Hypothalamus (tissue), 51 donors: ENCODE measurements at places on chromosomes 1 and 21.

DNA sequence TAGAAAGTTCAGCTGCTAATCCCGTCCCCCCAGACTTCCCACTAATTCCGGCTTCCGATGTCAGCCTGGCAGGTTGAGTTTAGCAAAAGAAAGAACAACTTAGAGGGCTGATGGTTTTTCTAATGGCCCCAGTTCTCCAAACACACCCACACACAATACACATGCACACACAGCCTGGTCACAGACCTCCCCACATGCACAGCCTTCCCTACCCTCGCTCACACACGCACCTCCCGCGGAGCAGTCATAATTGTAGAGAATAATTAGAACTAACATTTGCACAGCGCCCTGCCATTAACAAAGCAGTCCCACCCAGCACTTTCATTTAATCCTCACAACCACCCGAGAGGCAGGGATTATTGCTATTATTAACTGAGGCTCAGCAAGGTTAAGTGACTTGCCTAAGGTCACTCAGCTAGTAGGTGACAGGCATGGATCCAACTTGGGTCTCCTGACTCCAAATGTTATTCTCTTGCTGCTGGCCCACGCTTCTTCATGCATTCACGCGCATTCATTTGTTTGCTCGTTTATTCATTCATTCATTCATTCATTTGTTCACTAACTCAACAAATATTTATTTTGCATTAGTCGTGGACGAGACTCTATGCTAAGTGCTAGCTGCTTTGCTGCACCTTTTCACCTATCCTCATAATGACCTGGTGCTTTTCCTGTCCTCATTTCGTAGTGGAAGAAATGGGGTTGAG lies 274.9 kb downstream of the FOXD2 start:
- DNase-seq = no peak

GRCh38 chr1:3876716-3877115 lies 19.4 kb downstream of the DFFB start:
- no peak for DNase-seq

DNA sequence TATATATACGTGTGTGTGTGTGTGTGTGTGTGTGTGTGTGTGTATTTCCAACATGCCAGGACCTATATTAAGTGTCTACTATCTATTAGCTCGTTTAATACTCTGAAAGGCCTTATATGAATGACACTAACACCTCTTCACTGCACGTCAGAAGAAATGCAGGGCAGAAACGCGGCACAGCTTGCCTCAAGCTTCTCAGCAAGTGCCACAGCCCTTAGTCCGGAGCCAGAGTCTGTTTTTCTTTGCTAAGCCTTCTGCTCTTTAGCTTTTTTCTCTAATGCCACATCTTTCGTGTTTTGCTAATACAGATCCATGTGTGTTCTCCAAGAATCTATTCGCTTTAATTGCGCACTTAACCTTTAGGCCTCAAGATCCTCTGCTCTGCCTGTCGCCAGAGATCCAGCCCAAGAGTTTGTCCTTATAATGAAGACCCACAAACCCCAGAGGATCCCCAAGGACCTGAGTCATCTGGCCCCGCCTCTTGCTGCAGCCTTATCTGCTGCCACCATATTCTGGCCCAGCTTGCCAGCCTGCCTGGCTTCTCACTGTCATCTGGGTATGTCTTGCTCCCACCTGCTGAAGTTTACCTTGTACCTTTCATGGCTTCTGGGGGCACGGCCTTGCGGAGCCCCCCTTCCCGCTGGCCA lies 2.0 kb upstream of the TRIM58 start:
- DNase-seq = no peak

DNA sequence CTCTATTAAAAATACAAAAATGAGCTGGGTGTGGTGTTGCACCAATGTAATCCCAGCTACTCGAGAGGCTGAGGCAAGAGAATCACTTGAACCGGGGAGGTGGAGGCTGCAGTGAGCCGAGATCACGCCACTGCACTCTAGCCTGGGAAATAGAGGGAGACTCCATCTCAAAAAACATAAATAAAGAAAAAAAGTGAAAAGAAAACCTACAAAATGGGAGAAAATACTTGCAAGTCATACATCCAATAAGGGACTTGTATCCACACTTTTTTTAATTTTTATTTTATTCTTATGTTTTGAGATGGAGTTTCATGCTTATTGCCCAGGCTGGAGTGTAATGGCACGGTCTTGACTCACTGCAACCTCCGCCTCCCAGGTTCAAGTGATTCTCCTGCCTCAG lies 29.5 kb upstream of the SH3D21 start:
- no peak for DNase-seq

GRCh38 chr1:203178821-203179666 lies 3.4 kb upstream of the MYBPH start:
- no peak for DNase-seq

GRCh38 chr1:193558491-193559028 lies 372.1 kb upstream of the B3GALT2 start:
- DNase-seq = no peak

- DNase-seq = no peak
These were observed 199.5 kb downstream of the GPATCH2 start for GRCh38 chr1:217431395-217431794.

- no peak for DNase-seq
These were observed 3.1 kb downstream of the LRP8 start for GRCh38 chr1:53324728-53325297.

- DNase-seq = no peak
These were observed 3.0 kb downstream of the TMPRSS3 start for GRCh38 chr21:42392731-42393442.

DNA sequence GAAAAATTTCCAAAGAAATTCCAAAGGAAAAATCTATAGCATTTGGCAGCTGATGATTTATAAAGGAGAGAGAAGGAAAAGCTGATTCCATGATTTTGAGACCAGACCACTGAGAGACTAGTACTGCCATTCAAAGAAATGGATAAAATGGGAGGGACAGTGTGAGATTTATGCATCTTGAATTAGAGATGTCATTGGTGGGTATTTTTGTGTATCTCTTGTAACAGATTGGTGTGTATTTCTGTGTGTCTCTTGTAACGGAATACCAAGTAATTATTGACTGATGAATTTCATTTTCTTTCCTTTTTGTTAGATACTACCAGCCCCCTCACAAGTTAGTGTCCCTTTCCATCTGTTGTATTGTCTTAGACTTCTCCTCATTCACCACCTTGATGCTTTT lies 102.2 kb downstream of the OLFML2B start:
- DNase-seq = no peak

GRCh38 chr21:27268290-27268689 lies 301.4 kb upstream of the ADAMTS5 start:
- no peak for DNase-seq

- no peak for DNase-seq
These were observed 320.1 kb downstream of the LMX1A start for GRCh38 chr1:165036403-165036802.

- DNase-seq = no peak
These were observed 71.2 kb upstream of the HOOK1 start for GRCh38 chr1:59743324-59744091.

GRCh38 chr1:5793516-5793915 lies 198.7 kb downstream of the NPHP4 start:
- no peak for DNase-seq

GRCh38 chr21:25361097-25361496 lies 246.2 kb downstream of the MRPL39 start:
- DNase-seq = no peak

DNA sequence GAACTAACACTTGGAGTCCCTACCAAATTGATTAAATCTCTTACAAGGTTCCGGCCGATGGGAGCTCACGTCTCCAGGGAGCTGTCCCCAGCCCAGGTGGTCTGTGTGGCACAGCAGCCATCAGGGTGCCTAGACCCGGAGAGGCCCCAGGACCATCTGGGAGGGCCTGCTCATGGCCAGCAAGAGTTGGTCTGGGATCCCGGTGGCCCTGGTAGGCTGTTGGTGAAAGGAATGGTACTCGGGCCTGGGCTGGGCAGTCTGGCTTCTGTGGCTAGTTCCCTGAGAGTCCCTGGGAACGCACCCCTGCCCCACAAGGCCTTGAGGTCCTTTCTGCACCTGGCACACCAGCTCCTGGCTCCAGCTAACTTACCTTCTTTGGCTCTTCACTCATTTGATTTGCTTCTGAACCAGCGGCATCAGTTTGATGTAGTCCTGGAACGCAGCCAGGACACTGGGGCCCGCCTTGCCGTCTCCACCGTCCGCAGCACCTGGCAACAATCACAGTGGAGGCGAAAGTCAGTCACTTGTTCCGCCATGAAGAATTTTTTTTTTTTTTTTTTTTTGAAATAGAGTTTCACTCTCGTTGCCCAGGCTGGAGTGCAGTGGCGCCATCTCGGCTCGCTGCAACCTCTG lies 62.5 kb downstream of the SCCPDH start:
- DNase-seq = no peak

- no peak for DNase-seq
These were observed 19.4 kb downstream of the CLIC6 start for GRCh38 chr21:34688145-34688544.

GRCh38 chr1:962381-963300 lies 2.3 kb downstream of the KLHL17 start:
- DNase-seq = no peak

- no peak for DNase-seq
These were observed 33.6 kb downstream of the WLS start for GRCh38 chr1:68198752-68199151.

DNA sequence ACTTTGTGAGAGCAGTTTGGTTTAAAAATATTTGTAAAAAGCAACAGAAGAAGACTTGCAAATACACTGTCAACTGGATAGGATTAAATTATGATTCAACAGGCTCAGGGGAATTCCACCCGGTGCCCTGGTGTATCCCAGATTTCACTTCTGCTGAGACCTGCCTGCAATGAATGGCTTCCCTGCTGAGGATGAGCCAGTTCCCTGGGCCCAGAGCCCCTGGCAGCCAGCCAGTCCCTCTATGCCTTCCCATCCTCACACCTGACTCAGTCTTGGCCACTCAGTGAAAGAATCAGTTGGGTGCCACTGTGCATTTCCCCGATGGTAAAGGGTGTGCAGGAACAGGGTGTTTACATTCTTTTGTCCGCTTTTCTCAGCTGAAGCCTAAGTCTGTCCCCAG lies 64.4 kb downstream of the KCTD3 start:
- no peak for DNase-seq

DNA sequence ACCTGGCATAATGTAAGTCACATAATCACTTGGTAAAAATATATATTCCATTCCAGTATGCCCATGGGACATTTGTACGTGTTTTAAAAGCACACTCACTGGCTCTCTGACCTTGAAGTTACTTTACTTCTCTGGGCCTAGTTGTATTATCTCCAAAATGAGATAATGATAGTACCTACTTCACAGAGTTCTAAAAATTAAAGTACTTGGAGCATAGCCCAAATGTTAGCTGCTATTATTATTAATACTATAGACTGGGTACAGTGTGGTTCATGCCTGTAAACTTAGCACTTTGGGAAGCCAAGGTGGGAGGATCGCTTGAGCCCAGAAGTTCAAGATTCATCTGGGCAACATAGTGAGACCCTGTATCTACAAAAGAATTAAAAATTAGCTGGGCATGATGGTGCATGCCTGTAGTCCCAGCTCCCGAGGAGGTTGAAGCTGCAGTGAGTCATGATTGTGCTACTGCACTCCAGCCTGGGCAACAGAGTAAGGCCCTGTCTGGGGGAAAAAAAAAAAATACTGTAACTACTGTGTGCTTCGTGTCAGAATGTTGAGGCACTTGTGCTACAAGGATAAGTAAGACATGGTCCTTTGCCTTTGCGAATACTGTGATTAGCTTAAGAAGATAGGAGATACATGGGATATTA lies 45.7 kb downstream of the TDRD5 start:
- DNase-seq = no peak

GRCh38 chr1:151847867-151848596 lies 5.5 kb downstream of the THEM5 start:
- no peak for DNase-seq

- DNase-seq = peak; percentile 62
These were observed at the start of gene ZNF436 for GRCh38 chr1:23369335-23370013. TSS of gene ZNF436 (minus strand) at chr1:23369836. CDS start at chr1:23368005, 1,831 bp downstream.

- no peak for DNase-seq
These were observed 28.5 kb upstream of the ANGPTL1 start for GRCh38 chr1:178899402-178899801.

DNA sequence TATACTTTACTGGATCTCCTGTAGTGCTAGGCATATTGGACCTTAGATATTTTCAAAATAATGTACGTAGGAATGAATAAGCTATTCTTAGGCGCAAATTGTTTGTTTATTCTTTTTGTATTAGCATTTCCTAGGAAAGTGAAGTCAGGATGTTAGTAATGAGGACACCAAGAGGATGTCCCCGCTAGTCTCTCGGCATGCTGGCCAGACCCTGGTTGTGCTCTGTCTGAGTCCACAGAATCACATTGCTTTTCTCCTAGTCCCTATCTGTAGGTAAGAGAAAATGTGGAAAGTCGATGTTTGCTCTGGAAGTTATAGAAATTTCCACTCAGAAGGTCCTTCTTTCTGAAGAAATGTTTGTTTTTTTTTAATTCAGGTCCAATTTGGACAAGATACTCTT lies 31.1 kb downstream of the DNM3 start:
- no peak for DNase-seq
